ENCODE measurements at places on chromosomes 5 and 9. TPM values are rescaled to one million over a fixed set of nuclear protein-coding genes. Genes with fewer than 3 reads are reported as not detected.

Gene NTRK2
- polyA plus RNA-seq: not detected

Gene RFX3
- polyA plus RNA-seq: 1.4 TPM

Gene C5orf46
- polyA plus RNA-seq: not detected

Gene CXCL14
- polyA plus RNA-seq: not detected

Gene ADGRD2
- not detected for polyA plus RNA-seq
